Activated naive CD8-positive, alpha-beta T cell treated with anti-CD3 and anti-CD28 coated beads, Interleukin-2, amount 10 ng/mL, durations not matched to agents 7 days and 5 days (primary cell): ENCODE measurements at places on chromosomes 2 and 18.
A peak's percentile ranks its signal among the peaks of the same experiment; 100 is the strongest.

DNA sequence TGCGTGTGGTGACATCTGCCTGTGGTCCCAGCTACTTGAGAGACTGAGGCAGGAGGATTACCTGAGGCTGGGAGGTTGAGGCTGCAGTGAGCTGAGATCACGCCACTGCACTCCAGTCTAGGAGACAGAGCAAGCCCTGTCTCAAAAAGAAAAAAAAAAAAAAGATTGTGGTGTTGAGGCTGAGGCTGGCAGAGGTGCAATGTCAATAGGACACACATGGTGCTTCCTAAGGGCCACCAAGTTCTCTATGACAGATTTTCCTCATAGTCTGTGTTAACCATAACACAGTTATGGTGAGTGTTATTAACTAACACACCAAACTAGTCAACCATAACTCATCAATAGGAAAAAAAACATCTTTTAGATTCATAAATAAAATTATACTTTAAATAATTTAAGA is 494.4 kb downstream of the TMX3 start:
- DNase-seq: no peak

DNA sequence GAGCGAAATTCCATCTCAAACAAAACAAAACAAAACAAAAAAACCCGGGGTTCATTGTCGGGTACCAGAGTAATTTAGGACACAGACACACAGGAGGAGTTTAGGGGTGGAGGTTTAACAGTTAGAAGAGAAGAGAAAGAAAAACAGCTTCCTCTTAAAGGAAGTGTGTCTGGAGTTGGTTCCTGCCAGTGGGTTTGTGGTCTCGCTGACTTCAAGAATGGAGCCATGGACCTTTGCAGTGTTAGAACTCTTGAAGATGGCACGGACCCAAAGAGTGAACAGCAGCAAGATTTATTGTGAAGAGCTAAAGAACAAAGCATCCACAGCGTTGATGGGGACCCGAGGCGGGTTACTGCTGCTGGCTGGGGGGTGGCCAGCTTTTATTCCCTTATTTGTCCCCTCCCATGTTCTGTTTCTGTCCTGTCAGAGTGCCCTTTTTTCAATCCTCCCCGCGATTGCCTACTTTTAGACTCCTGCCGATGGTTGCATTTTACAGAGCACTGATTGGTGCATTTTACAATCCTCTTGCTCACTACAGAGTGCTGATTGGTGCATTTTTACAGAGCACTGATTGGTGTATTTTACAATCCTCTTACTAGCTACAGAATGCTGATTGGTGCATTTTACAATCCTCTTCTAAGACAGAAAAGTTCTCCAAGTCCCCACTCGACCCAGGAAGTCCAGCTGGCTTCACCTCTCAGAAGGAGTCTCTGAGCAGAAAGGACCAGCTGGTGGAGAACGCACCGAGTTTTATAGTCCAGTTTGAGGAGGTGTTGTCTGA is 28.7 kb upstream of the ATP8B1 start:
- DNase-seq: no peak

DNA sequence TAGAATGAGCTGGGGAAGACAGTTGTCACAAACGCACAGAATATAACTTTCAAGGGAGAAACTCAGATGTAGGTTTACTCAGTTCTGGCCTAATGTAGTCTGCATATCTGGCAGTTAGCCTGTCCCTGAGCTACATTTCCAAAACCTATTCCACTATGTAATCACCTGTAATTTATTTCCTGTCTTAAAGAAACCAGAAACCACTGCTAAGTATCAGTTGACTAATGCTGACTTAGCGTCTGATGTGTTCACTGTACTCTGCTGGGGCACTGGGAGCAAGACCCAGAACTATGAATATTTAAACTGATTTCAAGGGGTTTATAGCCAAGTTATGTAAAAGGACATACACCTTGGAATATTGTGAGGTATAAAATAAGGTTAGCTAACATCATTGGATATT is 1995.2 kb upstream of the PIK3C3 start:
- DNase-seq: no peak

- DNase-seq: no peak
Observed at GRCh38 chr2:33681364-33681757, 82.3 kb upstream of the FAM98A start.

GRCh38 chr2:157444641-157445040 is 752 bp upstream of the CYTIP start:
- peak; percentile 54 for DNase-seq
